HuH-7 (cell line): ENCODE measurements at places on chromosomes 3 and 15.
A peak's percentile ranks its signal among the peaks of the same experiment; 100 is the strongest.

GRCh38 chr3:166433060-166433459, 595.8 kb upstream of the BCHE start:
- DNase-seq: no peak

DNA sequence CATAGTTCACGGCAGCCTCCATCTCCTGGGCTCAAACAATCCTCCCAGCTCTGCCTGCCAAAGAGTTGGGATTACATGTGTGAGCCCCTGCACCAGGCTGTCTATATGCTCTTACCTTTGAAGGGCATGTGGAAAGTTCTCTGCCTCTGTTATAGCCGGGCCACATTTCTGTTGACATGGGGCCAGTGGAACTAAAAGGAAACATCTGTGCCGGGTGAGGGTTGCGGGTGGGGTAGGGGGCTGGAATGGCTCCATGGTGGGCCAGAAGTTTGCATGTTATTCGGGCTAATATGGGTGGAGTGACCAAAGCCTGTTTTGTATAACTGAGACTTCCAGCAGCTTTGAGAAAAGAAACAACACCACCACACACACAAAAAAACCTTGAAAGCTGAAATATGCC, 8.3 kb upstream of the CLEC3B start:
- no peak for DNase-seq

DNA sequence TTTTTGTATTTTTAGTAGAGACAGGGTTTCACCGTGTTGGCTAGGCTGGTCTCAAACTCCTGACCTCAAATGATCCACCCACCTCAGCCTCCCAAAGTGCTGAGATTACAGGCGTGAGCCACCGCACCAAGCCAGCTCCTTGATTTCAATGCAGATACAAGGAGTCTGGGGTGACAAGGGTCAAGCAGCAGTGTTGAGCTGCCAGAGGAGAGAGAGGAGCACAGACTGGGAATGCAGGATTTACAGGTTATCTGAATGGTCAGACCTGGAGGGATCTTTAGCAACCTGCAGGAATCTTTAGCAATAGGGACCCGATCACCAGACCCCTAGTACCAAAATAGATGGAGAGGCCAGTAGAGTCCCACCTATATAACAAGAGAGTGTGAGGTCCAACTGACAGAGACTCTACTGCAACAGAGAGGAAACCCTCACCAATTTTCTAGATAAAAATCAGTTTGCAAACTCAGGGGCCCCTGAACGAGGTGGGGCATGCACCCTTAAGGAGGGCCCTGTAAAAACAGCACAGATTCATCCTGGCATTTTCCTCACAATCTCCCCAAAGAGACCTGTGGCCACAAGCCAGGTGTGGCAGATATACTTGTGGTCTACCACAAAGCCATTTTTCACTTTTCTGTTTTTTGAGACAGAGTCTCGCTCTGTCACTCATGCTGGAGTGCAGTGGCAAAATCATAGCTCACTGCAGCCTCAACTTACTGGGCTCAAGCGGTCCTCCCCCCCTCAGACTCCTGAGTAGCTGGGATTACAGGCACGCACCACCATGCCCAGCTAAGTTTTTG, 10.7 kb upstream of the SHISA5 start:
- no peak for DNase-seq

DNA sequence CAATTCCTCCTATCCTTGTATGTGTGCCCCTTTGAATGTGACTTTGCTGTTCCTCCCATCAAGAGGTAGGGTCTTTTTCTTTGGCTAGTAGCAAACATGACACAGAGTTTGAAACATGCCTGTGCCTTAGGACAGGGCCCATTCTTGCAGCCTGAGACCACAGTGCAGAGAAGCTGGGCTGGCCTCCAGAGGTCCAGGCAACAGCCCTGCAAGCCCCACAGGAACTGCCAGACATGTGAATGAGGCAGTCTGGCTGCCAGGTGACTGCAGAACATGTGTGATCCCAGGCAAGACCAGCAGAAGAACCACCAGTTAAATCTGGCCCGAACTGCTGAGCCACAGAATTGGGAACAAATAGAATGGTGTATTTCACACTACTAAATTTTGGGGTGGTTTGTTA, 1.2 kb upstream of the HGD start:
- no peak for DNase-seq

- peak; percentile 84 for DNase-seq
Measured at GRCh38 chr3:32780735-32781210, 37.0 kb upstream of the TRIM71 start.

GRCh38 chr3:9782770-9783169, 9.5 kb downstream of the TADA3 start:
- DNase-seq: peak; percentile 53

DNA sequence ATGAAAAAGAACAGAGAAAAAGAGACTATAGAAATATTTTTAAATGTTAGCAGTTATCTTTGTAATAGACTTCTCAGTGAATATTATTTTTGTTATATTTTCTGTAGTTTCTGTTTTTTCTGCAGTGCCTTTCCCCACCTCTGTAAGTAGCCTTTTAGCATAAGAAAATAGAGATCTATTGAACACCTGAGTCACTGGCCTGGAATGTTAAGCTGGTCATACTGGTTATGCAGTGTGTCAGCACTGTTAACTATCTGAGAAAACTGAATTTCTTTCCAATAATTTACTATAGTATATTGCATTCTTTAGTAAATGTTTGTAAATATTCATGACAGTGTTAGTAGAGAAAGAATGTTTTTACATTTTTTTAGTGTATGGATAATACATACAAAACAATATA, 79.8 kb downstream of the NECTIN3 start:
- no peak for DNase-seq

- no peak for DNase-seq
Measured at GRCh38 chr3:28948685-28949084, 332.2 kb upstream of the RBMS3 start.

DNA sequence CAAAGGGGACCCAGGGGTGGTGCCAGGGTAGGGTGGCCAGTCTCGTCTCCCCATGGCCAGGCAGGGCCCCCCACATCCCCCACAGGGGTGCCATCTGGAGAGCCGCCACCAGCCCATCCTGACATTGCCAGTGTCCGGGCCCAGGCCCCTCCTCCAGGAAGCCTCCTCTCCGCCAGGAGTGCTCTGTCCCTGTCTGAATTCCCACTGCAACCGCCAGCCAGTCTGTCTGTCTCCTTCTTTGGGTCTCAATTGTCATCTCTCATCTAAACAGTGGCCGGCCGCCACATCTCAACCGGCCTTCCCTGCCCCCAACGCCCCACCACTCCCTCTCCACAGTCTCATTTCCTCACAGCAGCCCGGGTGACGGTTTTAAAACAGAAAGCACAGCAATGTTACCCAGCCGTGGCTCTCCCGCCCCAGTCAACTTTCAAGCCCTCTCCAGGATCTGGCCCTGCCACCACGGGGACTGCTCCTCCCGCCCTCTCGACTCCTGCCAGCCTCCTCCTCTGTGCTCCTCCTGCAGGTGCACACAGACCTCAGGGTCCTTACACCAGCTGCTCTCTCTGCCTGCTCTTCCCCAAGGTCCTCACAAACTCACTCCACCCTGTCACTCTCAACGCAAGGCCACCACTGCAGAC, 57.0 kb downstream of the IQSEC1 start:
- no peak for DNase-seq

DNA sequence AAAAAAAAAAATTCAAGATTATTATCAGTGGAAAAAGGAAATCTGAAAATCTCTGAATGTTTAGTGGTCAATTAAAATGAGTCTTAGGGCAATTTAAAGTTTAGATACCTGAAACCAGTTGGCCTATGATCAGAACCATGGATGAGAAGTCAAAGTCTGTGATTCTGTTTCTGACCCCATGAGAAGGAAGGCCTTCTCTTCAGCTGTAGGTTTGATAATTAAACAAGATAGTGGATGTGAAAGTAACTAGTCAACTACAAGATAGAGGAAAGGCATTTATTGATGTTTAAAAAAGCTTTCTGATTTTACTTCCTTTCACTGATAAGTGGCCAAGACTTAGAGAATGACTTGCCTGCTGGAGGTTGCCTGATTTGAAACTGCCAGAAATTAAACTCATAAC, 8.7 kb downstream of the PLS1 start:
- DNase-seq: no peak

GRCh38 chr15:38894243-38894948, 329.8 kb upstream of the RASGRP1 start:
- DNase-seq: no peak

DNA sequence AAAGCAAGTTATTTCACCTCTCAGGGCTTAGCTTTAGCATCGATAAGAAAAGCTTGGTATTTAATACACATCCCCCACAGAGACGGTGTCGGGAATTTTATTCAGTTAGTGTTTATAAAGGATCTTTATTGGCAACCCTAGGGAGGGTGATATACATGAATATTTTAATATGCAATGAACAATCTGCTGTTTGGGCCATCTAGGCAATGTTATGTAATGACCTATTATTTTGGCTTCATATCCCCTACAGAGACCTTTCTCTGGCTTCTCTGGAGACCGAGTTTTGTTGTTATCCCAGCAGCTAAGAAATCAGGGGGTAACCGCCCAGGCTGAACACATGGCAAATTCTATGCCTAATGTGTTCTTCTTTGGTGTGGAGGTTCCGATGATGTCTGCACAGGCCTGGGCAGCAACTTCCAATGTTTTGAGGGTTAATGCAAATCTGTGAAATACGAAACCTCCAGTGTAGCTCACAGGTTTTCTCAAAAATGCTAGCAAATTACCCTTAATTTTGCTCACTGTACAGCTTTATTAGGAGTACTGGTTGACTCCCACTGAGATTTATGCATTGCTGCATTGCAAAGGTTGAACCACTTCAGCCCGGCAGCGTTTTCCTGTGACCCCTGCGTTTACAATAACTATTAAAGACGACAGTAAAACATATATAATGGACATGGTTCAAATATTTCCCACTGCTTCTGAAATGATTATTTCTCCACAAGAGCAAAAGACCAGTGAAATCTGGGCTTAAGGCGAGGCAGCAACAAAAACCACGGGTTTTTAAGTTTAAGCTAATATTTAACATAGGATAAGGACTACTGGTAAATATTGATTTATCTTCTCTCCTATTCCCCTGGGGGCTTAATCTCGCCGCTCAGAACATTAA, 298.3 kb upstream of the NR2E3 start:
- DNase-seq: peak; percentile 12

DNA sequence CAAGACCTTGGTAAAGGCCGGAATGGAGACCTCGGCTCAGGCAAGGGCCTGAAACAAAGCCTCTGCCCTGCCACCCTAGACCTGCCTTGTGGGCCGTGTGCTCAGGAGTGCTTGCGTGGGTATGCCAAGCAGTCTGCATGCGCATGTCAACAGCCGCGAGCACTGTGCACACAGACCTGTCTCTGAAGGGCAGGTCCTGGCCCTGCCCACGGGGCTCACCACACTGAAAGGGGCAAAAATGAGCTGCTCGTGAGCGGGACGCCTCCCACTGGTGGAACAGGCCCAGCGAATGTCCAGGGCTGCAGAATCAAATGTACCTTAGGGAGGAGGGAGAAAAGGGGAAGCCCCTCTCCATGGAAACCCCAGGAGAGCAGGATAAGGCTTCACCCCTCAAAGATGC, 44.3 kb upstream of the FGD5 start:
- no peak for DNase-seq
